ENCODE measurements at places on chromosomes 1 and 21.

GRCh38 chr21:15062606-15062965 is 2.2 kb downstream of the NRIP1 start:
- DNase-seq: no peak

GRCh38 chr1:55060133-55060999 is 21.0 kb downstream of the PCSK9 start:
- DNase-seq: no peak

DNA sequence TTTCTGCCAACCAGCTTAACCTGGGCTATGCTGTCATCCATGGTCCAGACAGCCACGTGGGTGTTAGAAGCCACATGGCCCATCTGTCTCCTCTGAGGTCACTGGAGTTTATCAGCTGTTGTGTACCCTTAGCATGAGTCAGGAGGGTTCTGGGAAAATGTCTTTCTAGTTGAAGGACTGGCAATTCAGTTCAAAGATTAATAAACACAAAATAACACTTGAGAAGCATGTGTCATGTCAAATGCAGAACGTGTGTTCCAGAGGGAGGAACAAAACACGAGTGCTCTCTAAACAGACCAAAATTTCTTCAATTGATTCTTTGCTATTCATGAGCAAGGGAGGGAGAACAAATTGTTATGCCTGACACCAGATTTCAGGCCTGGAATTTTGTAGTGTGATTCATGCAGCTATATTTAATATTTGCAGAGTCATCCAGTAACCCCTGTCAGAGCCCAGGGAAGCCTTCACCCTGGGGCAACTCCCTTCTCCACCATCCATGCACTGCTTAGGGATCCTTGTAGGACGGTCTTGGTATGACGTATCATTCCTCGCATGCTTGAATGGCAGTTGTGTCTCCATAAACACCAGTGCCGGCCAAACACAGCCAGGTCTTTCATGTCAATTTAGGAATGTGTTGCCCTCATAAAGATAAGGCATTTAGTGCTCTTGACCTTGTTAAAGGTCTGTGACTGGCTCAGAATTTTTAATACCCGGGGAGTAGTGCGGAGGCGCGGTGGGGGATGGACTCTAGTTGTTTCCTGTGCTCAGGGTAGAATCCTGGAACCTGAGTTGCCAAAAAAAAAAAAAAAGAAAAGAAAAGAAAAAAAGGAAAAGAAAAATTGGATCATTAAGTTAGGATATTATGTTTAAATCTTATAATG is 27.7 kb upstream of the DYRK1A start:
- no peak for DNase-seq

DNA sequence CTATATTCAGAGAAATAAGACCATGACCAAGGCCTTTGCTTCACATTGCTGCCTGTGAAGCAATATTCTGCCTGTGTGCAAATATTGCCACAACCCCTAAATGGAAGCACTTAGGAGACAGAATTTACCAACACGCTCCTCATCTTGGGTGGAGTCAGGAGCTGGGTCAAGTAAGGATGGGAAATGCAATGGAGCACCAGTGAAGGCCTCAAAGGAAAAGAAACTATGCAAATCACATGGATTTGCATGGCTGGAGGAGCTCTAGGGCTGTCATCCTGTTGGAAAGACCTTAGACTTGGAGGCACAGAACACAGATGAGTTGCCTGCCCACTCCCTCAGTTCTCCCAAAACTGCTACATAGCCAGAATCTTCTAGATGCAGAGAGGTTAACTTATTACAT is 435.5 kb downstream of the SIPA1L2 start:
- DNase-seq: no peak

- no peak for DNase-seq
These were observed 104.0 kb downstream of the EIF4G3 start for GRCh38 chr1:21072721-21073120.

DNA sequence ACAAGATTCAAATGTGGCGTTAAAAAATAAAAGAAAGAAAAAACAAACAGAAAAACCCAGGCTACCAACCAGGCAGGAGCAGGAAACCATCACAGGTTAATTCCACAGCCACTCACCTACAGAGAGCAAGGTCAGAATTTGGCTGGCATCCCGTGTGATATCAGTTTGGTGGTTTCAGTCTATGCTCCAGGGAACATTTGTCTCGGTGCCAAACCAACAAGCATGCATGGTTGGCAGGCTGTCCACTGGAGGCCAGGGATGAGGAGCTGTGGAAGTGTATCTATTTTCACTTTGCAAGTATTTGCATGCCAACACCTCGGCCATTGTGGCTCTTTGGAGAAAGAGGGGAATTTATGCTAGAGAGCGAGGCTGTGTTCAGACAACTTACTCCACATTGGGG is 53.1 kb upstream of the PROX1 start:
- DNase-seq: no peak

GRCh38 chr1:229479660-229480399 is 28.3 kb downstream of the NUP133 start:
- DNase-seq: no peak

DNA sequence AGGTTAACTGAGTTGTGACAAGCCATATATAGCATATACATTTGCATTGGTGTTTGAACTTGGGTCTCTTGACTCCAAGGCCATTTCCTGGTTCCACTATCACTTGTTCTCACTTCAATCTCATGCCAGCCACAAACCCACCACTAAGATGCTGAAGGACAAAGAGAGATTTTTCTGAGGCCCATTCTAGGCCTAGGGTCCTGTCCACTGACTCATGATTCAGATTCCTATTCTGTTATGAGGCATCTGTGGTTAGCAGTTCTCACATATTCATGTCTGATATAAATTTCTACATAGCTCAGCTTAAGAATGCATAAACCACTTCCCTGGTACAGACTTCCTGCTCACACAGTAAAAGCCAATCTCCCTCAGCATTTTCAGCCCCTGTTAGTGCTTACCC is 326.1 kb upstream of the BEND5 start:
- no peak for DNase-seq

DNA sequence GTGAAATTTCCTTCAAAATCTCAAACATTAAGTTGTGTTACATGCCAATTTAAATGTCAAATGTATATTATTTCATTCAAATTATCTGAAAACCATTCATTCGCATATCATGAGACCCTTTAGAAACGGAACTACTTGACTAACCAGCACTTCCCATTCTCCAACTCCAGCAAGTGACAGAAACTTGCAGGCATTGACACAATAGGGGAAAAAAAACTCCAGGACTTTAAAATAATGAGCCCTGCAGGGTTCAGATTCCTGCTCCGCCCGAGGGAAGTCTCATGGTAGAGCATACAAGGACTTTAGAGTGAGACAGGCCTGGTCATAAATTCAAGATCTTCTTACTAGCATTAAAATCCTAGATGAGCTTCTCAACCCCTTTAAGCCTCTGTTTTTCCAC is 138.9 kb downstream of the NR5A2 start:
- no peak for DNase-seq

DNA sequence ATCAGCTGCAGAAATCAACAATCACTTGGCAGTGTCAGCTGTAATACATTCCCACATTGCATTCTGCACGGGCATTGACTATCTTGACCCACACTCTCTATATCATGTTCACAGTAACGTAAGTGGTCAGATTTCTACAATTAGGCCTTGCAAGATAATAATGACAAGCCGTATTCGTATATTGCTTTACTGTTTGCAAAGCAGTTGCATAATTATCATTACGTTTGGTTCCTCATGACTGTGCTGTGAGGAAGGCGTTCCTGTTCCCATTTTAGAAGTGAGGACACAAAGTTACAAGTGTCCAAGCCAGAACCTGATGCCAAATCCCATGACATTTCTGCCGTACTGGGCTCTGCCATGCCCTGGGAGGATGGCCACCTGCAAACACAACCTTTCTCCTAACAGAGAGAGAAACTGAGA is 53.5 kb upstream of the TARBP1 start:
- DNase-seq: no peak

DNA sequence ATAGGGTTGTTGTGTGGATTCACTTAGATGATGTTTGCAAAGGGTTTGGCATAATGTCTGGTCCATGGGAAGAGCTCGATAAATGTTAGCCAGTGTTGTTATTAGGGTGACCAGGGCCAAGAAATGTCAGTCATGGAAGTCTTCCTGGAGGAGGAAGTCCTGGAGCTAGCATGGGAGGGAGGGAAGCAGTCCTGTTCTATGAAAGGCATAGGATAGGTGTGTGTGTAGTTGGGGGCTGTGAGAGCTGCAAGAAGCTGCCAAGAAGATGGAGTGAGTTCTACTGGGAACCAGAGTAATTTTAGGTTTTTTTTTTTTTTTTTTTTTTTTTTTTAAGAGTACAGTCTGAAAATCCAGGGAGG is 4.7 kb downstream of the LGR6 start:
- DNase-seq: no peak

DNA sequence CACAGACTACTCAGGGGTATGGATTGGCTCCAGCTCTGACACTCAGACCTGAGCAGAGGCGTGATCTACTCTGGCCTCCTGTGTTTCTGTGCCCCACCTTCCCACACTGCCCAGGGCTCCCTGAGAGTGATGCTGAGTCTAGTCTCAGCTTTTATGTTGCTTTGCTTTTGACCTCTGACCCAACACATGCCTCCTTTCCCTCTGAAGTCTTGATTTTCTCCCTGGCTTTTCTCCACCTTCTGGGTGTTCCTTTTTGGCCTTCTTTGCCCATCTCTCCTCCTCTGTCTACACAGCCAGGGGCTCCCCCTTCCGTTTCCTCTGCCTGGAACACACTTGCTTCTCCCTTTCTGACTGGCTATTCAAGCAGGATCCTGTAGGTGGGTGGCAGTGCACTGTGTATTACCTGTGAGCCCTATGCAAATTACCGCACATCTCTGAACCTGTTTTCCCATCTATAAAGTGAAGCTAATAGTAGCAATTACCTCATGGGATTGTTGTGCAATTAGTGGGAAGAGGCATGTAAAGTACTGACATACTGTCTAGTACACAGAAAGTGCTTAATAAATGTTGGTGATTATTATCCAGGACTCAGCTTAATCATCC is 13.7 kb upstream of the MEX3A start:
- no peak for DNase-seq

DNA sequence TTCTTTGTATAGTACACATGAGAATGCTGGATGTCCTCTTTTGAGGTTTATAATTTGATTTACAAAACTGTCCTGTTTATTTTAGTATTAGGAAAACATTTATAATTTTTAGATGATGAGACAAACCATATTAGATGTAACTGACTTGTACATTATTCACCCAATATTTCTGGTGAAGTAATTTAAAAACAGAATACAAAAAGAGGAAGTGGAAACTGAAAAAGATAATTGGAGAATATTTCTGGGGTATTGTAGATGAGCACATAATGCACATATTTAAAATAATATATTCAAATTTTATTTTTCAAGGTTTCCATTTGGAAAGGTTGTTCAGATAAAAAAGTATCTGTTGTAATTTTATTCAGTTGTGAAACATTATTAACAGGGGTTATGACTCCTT is 40.7 kb downstream of the XPR1 start:
- no peak for DNase-seq

- DNase-seq: no peak
These were observed 9.8 kb upstream of the SMAP2 start for GRCh38 chr1:40363721-40364120.

DNA sequence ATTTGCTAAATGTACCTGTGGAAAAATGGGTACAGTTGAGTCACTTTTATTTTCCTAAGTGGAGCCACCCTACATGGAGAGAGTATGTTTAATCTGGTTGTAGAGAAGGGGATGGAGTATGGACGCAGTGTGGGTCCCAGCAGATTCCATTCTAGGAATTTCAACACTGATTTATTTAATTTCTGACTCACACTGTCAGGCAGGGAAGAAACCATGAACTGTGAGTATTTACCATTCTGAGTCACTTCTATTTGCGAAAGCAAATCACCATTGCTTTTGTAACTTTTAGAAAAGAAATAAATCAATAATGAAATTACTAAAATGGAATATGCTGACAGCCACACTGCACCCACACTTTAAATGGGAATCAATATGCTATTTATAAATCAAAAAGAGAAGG is 339.0 kb downstream of the DSCAM start:
- DNase-seq: no peak

- no peak for DNase-seq
These were observed 131.2 kb downstream of the PIK3R3 start for GRCh38 chr1:46001081-46001785.

DNA sequence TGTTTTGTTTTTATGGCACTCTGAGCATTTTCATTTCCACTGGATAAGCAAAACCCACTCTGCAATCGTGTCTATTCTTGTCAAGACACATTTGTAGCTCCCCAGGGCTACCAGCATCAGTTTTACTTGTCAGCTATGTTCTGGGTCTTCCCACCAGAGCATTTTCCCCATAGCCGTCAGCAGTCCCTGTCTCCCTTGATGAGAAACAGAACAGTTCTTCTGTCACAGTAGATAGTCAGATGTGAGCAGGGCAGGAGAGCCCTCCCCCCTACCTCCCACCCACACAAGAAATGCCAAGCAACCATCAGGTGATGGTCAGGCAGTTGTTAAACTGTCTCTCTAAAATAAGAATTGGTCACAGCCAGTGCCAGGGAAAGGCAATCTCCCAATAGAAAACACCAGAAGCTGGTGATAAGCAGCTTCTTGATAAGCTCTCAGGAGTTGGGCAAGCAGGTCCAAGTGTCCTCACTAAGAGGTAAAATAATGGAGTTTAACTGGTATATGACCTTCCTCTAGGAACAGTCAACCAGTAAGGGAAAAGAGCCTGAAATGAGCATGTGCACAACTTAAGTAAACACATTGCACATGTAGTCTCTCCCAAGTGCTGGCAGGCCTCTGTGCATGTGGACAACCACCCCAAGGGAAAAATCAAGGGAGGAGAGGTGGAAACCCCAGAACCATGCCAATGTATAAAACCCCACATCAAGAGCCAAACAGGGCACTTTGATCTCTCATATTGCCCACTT is 208.2 kb downstream of the S1PR1 start:
- DNase-seq: no peak

- DNase-seq: no peak
These were observed 36.3 kb downstream of the TNNI3K start for GRCh38 chr1:74271503-74271902.

- no peak for DNase-seq
These were observed 8.5 kb downstream of the ERRFI1 start for GRCh38 chr1:8017495-8018197.

DNA sequence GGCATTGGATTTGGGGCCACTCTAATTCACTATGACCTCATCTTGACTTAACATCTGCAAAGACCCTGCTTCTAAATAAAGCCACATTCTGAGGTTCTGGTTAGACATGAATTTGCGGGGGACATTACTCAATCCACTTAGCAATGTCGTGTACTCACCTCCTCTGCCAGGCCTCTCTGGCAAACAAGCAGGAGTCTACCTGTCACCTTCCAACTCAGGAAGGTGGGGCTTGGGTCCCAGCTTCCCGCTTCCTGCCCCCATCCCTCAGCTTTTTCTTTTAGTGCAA is 177.8 kb downstream of the PSMG1 start:
- DNase-seq: no peak

- no peak for DNase-seq
These were observed 52.2 kb downstream of the KCND3 start for GRCh38 chr1:111937147-111937725.

DNA sequence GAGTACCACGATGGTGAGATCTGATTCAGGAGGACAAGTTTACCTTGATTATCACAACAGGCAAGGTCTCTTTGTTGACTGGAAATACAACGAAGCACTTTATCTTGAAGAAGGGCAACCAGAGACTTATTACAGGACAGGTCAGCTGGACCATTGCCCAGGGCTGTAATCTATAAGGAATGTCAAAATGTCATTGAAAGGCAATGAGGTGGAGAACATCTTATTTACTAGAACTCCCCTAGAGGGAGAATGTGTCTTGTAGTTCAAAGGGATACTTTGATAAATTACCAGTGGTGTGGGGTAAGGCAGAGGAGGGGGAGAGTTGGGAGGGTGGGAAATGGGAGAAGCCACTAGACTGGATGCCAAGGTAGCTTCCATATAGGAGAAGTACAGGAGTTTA is 212.3 kb downstream of the NCAM2 start:
- no peak for DNase-seq

All from dorsolateral prefrontal cortex (tissue), 122 donors.